ENCODE measurements at places on chromosomes 7 and 10.

GRCh38 chr7:155011086-155011485 is 8.2 kb upstream of the PAXIP1 start:
- DNase-seq: peak; percentile 35

DNA sequence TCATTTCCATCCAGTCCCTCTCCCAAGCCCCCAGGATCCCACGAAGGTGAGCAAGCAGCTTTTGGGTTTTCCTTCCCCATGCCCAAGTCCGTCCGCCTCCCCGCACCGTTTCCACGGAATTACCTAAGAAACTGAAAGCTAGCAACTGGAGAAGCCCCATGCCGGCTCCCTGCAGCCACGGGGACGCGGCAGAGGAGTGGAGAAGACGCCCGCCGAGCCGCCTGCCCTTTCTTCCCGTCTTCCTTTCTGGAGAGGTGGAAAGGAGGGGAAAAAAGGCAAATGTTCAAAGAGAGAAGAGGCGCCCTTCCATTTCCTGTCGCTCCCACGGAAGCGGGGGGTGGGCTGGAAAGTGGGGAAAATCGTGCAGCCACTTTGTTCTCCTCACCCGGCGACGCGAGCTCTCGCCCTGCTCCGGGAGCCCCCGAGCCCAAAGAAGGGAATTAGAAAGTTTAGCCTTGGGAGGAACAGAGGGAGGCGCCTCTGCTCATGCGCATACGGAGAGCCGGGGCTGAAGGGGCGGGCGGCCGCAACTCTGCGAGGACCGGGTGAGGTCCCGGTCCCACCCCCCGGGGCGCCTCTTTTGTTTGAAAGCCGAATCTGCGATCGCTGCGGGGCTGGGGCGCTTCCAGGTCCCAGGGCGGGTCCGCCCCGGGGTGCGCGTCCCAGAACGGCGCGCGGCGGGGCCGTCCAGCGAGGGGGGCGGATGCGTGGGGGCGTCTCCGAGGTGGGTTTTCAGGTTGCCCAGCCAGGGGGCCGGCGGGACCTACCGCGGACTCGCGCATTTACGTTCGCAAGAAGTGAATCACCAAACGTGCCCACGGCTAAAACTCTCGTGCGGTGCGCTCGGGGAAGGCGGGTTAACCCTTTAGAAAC is at the start of gene LAMB1:
TSS of gene LAMB1 (minus strand) at position 436 of the 873 bp plus-strand sequence. CDS start at position 160, 276 bp downstream.
- peak; percentile 84 for DNase-seq

DNA sequence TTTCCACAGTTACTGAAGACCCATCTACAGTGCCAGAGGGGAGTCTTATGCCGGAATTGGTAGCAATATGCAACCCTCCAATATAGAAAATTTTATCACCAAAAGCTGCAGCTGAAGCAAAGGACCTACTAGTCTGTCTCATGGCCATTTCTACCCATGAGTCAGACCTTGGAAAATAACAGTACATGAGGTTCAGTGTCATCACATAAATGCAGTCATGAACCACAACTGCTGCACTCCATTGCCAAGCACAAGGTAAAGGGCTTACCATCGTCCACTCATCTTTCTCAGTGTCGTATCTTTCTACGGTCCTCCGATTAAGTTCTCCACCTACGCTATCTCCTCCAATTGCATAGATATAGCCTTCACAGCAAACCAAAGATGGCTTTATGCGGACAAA is 21.8 kb downstream of the KBTBD2 start:
- no peak for DNase-seq

GRCh38 chr10:47111329-47111862 is 188.6 kb upstream of the GDF10 start:
- DNase-seq: no peak

- no peak for DNase-seq
Measured at GRCh38 chr10:13669182-13669855, 82.6 kb downstream of the PRPF18 start.

DNA sequence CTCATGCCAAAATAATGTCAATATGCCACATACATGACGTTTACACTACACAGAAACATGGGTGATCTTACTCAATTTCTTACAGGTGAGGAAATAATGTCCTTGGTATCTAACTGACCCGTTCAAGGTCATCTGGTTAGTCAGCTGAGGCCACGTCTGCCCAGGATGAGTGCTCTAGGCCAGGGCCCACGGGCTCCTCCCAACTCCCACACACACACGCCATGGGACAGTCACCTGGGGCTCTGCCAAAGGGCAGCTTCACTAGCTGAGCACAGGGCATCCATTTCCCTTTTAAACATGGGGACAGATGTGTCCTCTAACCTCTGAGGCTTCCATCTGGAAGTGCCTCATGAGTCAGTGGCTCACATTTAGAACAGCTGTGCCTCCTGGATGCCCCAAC is 123.9 kb downstream of the TNS3 start:
- peak; percentile 93 for DNase-seq

DNA sequence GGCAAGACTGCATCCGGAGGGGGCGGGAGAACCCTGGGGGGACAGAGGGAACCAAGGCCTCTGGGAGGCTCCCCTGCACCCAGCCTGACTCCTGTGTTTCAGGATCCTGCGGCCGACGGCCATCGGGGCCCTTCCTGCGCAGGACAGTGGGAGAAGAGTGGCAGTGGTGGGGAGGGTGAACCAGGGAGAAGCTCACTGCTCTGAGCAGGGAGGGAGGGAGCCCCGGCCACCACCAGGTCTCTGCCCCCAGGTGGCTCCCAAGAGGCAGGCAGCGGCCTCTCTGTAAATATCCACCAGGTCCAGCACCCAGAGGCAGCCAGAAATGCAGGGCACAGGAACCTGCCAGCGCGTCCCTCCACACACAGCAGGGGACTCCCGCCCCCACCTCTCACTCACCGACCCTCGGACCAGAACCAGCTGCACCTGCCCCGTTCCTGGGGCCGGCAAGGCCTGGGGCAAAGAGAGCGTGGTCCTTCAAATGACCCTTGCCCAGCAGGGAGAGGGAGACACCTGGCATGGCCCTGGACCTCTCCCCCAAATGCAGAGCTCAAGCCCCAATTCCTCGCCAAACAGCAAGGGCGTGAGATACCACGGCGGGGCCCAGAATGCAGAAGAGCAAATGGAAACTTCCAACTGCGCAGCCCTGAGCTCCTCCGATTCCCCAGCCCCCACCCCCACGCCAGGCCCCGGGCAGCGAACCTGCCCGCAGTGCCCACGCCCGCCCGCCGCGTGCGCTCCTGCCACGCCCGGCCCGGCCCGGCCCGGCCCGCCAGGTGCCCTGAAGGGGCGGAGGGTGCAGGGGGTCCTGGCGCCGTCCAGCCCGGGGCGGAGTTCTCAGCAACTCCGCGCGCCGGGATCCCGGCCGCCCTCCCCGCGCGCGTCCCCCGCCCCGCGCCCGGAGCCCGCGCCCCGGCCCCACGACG is 805 bp downstream of the RASGEF1A start:
- DNase-seq: no peak

DNA sequence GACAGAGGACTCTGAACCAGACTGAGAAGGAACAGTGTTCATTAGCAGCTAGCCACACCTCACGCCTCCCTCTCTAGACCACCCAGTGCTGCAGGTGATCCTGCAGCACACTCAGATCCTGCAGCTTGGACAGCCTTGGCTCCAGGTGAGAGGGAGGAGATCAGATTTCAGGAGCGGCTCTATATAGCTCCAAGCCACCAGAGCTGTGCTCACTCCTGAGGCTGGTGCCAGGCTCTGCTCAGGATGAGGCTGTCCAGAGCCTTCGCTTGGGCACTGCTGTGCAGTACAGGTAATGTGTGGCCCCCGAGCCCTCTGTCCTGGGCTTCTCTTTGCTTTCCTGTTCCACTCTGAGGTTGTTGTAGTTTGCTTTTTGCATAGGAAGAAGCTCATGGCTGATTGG is 42.4 kb downstream of the C10orf120 start:
- DNase-seq: no peak

DNA sequence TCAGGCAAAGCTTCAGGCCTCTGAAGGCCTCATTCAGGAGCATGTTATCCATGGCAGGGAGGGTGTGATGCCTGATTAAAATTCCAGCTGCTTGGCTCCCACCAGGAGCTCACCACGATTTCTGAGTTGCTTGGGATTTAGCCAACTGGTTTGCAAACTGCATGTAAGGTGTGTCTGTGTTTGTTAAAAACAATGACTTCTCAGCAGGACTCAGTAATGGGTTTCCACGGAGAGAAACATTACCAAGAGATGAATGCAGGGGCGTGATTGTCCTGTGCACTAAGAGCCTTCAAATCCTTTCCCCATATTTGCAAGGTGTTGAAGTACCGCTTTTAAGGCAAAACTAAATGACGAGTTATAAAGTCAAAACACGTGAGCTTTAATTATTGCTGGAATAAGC is 88.8 kb upstream of the BTBD16 start:
- DNase-seq: peak; percentile 31

- DNase-seq: peak; percentile 90
Measured at GRCh38 chr10:103448746-103449145, 3.4 kb downstream of the CALHM2 start.

- no peak for DNase-seq
Measured at GRCh38 chr7:4113976-4114375, 568.1 kb upstream of the FOXK1 start.

DNA sequence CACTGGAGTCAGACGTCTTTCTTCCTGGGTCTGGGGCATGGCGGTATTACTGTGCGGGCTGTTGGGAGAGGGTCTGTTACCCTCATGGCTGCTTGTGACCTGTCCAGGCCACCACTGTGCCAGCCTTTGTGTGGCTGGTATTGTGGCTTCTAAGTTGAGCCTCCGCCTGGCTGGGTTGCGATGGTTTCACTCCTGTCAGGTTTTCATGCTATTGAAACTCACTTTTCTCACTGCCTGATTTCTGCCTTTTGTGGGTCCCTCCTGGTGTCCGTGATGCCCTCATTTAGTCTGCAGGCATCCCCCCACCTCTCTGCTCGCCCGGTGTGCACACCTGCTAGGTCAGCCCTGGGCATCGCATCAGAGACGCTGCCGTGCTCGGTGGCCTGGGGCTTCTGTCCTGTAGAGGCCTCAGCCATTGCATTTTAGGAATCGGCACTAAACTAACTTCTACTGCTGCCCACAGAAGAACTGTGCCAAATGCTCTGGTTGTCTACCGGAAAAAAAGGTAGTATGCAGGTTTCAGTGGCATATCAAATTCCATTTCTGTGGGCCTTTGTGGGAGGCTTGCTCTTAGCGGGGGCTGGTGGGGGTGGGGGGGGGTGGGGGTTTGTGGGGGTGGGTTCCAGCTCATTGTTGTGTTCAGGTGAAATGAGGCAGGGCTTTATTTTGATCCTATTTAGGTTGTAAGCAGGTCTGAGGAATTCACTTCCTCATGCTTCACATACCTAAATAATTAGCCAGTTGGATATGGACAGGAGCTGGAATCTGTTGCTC is 64.3 kb downstream of the MGMT start:
- DNase-seq: peak; percentile 71

DNA sequence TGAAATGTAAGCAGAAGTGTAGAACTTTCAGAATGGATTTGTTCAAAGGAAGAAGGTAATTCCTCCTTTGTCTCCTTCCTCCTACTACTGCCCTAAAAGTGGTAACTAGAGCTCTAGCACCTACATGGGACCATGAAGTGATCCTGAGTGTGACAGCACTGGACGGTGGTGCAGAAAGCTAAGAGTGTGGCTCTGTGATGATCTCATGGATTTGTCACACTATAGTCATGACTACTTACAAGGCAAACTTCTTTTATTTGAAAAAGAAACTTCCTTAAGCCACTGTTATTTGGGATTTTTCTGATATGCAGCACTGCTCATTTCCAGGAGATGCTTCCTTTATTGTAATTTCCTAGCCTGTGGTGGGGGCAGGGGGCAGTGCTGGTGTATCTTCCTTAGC is 5.8 kb upstream of the FHIP2A start:
- no peak for DNase-seq

GRCh38 chr7:157975401-157976372 is 611.9 kb downstream of the PTPRN2 start:
- DNase-seq: no peak

GRCh38 chr10:124867304-124867703 is 65.7 kb downstream of the ABRAXAS2 start:
- no peak for DNase-seq

DNA sequence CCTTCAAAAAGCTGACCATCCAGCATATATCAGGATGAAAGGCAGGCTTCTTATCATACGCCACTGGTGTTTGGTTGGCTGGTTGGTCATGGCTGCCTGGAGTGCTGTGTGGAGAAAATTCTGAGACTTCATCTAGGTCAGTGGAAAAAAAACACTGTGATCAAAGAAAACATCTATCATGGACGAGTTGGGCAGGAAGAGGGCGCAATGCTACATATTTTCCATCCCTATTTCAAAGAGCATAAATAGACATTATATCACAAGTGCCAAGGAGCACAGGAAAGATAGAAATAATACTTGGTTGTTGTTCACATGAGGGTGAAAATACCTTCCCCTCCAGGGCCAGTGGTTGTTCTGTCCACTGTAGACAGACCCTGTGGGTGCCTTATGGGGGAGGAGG is 128.4 kb upstream of the PLPP4 start:
- DNase-seq: peak; percentile 27

DNA sequence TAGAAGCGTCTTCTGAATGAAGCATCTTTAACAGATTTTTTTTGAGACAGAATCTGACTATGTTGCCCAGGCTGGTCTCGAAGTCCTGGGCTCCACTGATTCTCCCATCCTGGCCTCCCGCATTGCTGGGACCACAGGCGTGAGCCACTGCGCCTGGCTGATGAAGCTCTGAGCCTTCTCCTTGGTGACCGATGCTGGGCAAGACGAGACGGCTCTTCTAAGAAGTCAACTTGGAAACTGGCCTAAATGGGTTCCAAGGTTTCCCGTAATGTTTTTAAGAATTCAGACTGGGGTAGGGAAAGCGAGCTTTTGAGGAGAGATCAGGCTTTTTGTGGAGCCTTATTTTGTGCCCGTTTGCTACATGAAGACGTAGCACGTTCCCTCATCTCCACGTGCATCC is 224.5 kb downstream of the ZMYND11 start:
- DNase-seq: no peak

All from EH (cell line).